ENCODE measurements at places on chromosomes 7 and 10.

- no peak for DNase-seq
These were observed 47.7 kb upstream of the TRIL start for GRCh38 chr7:29005829-29006228.

- no peak for DNase-seq
These were observed 67.3 kb upstream of the NPY start for GRCh38 chr7:24216576-24217125.

- DNase-seq, result no peak
These were observed 1134.0 kb downstream of the XPNPEP1 start for GRCh38 chr10:108789336-108789735.

DNA sequence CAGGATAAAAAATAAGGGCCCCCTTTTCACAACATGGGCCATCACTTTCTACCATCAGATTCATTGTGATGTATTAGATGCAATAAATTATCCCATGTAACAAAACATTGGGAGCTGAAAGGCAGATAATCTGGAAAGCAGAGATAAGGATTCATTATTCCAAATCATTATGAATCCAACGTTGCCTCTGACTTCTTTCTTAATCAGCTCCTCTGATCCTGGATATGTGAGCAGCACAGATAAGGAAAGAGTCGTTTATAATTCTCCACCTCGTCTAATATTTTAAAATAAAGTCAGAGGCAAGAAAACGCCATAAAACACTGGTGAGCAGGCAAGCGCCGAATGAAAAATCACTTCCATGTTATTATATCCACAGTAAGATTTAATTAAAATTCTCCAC is 13.8 kb upstream of the GATA3 start:
- no peak for DNase-seq

GRCh38 chr10:48193556-48193955 is 80.9 kb downstream of the FRMPD2 start:
- no peak for DNase-seq

- peak; percentile 61 for DNase-seq
These were observed 88.3 kb downstream of the CABCOCO1 start for GRCh38 chr10:61750943-61751471.

- DNase-seq, result no peak
These were observed 107.0 kb downstream of the ADARB2 start for GRCh38 chr10:1630304-1630703.

- DNase-seq, result no peak
These were observed 44.5 kb upstream of the TRIM8 start for GRCh38 chr10:102599565-102600327.

GRCh38 chr7:69775231-69775771 is 177.0 kb downstream of the AUTS2 start:
- DNase-seq, result no peak

DNA sequence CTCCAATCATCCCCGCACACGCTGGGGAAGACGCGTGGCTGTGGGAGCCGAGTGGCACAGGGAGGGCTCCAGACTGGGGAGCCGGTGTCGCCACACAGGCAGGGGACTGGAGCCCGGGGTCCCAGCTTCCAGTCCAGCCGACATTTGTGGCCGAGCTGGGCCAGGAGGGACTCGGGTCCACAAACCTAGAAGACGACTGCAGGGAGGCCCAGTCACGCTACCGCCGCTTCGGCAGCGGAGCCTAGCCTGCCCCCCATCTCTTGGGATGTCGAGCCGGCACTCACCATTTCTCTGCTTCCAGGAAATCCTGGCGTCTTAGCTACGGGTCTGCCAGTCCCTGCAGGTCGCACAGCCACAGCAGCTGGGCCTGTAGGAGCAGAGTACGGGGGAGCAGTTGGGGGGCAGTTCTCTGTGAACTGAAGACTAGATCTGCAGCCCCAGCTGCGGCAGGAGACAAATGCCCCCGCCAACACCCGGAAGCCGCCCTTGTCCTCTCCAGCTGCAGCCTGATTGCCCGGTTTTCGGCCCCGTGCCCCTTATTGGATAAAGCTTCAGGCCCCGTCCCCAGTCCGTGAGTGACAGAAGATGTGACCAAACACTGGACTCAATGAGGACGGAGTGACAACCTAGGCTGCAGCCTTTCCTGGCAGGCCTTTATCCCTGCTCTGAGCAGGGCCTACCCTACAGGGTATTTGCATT is 270.7 kb downstream of the ZNF33B start:
- DNase-seq, result peak; percentile 14

DNA sequence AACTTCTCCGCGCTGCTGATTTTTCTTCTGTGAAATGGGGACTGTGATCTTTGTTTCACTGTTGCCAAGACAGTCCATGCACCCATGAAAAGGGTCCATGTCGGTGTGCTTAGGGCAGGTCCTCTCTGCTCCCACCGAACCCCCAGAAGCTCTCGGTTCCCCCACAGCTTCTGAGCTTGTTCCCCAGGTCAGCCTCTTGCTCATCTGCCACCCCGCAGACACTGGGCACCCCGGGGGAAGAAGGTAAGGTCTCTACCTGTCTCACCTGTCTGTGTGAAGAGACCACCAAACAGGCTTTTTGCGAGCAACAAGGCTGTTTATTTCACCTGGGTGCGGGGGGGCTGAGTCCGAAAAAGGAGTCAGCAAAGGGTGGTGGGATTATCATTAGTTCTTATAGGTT is 66.2 kb upstream of the NANOS1 start:
- no peak for DNase-seq

DNA sequence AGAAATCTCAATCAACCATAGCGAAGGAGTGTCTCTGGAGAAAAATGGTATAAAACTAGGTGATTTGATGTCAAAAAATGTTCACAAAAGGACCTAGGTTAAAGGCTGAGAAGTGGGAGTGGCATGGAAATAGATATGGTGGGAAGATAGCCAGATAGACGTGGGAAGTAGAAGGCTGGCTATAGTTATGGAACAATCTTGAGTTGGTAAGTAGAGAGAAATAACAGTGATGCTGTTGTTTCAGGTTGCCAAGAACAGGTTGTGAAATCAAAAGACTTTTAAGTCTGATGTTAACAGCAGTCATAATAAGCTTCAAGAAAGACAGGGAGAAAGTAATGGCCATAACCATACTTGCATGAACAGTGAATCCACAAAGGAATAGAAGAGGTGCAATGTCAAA is 106.1 kb upstream of the RSU1 start:
- DNase-seq, result no peak

DNA sequence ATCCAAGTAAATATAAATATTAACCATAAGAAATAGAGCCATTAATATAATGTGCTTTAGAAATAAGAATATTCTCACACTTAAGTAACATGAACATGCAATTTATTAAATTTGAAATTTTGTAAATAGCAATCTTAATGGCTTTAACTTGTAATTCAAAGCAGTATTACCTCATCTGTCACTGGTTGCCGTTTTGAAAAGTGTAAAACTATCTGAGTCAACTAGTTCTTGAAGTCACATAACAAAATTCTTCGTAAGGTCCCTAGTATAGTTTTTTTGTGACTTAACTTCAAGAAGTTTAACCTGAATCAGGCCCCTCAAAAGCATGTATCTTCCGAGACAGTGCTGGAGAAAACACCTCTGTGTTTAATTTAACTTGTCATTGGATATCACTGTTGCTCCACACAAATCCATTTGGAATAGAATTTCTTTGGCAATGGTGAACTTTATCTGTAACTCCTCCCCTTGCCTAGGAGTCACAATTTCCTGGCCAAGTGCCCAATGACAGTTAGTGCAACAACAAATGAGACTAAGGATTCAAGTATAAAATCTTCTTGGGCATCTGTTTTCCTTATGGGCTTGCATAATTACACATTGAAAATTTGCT is 47.1 kb downstream of the NT5C2 start:
- no peak for DNase-seq

GRCh38 chr10:9096288-9096687 is 1041.8 kb downstream of the GATA3 start:
- peak; percentile 56 for DNase-seq

DNA sequence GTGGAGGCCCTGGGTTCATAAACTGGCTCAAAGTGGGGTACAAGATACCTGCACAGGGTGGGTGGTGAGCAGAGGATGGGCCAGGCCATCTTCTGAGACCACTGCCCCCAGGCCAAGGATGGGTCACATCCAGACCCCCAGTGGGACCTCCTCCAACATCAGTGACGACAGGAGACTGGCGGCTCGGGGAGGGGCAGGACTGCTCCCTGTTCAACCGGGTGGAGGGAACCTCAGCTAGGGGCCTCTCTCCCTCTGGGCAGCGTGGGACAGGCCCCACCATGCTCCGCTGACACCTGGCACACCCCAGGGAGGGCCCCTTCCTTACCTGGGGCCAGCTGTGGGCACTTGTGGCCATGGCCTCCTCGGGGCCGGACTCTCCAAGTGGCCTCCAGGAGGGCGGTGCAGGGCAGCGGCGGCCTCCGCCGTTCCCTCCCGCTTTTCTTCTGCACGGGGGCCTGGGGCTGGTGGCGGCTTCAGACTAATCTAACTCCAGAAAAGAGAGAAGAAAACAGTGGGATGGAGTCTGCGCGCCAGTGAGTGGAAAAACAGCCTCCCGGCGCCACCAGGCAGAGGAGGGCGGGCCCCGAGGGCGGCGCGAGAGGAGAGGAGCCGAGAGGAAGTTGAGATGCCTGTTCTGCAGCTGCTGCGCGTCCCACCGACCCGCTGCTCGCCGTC is at the start of gene CALHM2:
Gene CALHM2, minus strand, starts transcription at position 540 of the 675 bp plus-strand sequence. CDS start 2,429 bp downstream, outside the sequence.
- peak; percentile 43 for DNase-seq

DNA sequence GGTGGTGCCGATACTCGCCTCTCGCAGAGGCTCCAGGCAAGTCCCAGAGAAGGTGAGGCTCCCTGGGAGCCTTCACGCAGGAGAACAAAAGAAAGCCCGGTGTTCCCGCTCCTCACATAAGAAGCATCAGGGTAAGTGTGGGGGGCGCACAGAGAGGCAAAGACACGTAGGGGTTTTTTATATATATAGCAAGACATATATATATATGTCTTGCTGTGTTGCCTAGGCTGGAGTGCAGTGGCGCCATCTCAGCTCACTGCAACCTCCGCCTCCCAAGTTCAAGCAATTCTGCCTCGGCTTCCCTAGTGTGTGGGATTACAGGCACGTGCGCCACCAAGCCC is 61.3 kb downstream of the PDIA4 start:
- DNase-seq, result no peak

GRCh38 chr7:155032978-155033377 is 30.1 kb upstream of the PAXIP1 start:
- no peak for DNase-seq

GRCh38 chr7:539731-540411 is 20.2 kb upstream of the PDGFA start:
- no peak for DNase-seq

GRCh38 chr10:127925471-127926207 is 18.7 kb downstream of the PTPRE start:
- no peak for DNase-seq

DNA sequence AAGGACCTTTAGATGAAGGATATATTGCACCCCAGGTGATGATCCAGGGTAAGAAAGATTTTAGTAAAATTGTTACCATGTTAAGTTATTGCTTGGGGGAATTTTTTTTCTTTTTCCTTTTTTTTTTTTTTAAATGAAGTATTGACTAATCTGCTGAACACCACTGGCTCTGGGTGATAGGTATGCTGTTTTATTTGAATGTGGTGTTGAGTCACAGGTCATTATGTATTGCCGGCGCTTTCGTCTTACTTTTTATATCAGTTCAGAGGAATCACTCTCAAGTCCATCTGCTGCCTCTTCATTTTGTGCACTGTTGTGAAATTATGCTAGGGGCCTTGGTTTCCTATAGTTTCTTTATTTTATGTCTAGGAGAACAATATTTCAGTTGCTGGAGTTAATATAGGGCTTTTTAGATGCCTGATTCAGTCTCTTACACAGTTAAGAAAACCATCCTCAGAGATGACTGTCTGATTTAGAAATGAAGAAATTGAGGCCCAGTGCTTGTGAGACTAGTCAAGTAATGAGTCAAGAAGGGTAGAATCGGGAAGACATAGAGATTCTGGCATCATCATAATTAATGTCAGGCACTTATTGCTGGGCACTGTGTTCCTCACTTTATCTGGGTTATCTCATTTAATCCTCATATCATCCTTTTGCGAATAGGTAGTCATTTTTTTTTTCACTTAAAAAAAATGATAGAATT is 38.7 kb downstream of the NRF1 start:
- no peak for DNase-seq

DNA sequence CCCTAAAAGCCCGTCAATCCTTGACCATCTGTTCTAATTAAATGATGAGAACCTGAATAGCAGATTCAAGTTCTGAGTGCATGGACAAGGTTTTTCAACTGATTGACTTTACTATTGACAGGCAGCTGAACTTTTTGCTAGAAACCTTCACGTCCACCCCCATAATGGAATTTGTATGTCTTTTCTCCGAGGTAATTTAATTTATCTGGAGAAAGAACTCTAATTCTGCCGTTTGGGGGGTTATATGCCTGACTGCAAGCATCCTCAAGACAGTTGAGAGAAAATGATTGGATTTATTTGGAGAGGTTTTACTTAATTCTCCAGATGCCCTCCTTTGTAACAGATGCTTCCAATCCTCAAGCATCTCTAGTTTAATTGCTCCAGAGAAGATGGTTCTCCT is 1053.4 kb upstream of the AUTS2 start:
- DNase-seq, result no peak

GRCh38 chr7:118476036-118476435 is 251.5 kb downstream of the ANKRD7 start:
- DNase-seq, result no peak

DNA sequence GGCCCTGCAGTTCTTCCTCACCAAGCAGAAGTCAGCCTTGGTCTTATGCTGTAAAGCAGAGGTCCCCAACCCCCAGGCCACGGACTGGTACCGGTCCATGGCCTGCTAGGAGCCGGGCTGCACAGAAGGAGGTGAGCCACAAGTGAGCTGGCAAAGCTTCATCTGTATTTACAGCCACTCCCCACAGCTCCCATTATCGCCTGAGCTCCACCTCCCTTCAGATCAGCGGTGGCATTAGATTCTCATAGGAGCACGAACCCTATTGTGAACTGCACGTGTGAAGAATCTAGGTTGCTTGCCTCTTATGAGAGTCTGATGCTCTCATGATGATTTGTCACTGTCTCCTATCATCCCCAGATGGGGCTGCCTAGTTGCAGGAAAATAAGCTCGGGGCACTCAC is 87.6 kb upstream of the NEBL start:
- DNase-seq, result no peak

DNA sequence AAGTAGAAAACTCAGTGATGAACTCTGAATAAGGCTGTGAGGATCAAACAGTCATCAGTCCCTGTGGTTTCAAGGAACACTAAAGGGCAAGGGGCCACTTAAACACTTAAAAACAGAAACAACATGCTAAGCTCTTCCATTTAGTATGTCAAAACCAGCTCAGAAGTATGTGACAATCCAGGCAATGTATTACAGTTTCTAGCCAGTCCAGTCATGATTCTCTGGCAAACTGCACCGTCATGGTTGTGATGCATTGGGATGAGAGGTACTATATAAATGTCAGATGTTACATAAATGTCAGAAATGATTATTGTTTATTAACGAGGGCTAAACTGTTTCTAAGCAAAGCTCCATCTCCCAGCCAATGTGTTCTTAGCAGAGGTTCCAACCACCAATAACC is 4.7 kb upstream of the CREB5 start:
- no peak for DNase-seq

Measured in T-cell (primary cell).